ENCODE measurements at places on chromosomes 11 and 22.

- DNase-seq, result no peak
These were observed 324.5 kb downstream of the LRRC4C start for GRCh38 chr11:41134971-41135370.

GRCh38 chr11:111378185-111378860 lies 752 bp downstream of the POU2AF1 start:
- no peak for DNase-seq

DNA sequence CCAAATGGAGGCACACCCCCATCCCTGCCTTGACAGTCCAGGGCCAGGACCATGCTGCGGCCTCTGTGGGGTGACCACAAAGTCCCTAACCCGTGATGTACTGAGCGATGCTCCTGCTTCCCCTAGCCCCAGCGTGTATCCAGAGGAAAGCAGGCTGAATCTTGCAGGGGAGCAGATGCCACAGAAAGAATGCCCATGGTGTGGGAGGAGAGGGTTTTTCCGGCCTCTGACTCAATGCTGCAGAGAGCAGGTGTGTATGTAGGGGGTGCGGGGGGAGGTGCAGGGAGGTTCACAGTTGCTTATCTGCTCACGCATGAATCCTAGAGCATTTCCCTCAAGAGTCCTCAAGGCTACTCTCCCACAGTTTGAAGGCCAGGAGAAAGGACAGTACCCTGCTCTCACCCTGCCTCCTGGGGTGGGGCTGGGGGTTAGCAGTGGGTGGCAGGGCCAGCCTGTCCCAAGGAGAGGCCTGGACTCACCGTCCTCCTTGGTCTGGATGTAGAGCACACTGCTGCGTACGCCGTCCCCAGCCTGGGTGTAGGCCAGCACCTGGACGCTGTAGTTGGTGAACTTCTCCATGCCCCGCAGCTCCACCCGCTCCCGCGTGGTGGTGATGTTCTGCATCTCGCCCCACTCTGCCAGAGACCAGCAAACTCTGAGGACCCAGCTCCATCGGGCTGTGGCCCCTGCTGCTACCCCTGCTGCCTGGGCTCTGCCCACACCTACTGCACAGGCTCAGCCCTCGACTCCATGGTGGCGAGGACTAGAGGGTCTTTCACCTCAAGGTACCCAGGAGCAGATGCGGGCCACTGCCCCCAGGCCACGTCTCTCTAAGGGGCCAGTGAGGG lies 130.8 kb downstream of the CEP164 start:
- DNase-seq, result no peak

DNA sequence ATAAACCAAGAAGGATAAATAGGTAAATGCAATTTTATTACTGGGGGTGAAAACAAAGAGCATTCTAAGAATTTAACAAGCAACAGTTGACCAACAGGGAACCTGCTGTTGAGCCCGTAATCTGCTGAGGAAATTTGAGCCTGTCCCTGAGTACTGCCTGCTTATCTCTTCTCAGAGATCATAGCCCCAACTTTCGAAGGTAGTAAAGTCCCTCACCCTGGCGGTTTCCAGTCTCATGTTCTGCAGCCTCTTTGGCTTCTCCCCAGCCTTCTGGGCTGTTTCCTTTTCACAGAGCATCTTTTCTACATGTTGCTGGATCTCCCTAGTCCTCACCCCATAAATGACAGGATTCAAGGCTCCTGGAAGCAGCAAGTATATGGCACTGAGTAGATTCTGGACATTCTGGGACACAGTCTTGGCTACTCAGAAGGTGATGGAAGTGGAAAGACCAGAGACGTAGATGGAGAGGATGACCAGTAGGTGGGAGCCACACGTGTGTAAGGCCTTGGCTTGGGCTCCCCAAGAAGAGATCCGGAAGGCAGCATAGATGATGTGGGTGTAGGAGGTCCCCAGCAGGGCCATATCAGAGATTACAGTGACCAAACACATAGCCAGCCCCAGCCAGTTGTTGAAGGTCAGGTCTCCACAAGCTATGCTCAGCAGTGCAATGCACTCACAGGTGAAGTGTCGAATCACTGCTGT lies 51.6 kb downstream of the RRM1 start:
- no peak for DNase-seq

- peak; percentile 96 for DNase-seq
These were observed 562.5 kb downstream of the MN1 start for GRCh38 chr22:27238935-27239510.
